PC-9 (cell line): ENCODE measurements at places on chromosomes 6 and 20. TPM values are rescaled to one million over a fixed set of nuclear protein-coding genes. Genes with fewer than 3 reads are reported as not detected.

The FRK gene
- total RNA-seq: 14.4 and 17.2 TPM in 2 replicates

DNA sequence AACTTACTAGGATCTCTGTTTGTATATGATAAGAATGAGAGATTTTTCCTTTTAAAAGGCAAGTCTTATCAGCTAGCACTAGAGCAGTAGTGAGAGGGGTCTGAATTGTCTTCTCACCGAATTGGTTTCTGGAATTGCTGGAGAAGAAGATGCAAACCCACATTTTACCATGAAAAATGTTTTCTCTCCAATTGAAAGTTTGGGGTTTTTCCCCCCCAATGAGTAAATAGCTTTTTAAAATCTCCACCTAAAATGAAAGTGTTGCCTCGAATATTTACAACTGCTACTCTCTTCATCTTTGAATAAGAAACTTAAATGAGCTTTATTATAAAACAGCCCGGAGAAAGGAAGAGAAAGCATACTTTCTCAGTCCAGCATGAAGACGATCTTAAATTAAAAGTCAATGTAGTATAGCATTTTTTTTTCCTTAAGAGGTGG, 1.8 kb downstream of the TCF21 start:
- no peak for DNase-seq

The MOG gene
- not detected in 2 replicates for total RNA-seq

DNA sequence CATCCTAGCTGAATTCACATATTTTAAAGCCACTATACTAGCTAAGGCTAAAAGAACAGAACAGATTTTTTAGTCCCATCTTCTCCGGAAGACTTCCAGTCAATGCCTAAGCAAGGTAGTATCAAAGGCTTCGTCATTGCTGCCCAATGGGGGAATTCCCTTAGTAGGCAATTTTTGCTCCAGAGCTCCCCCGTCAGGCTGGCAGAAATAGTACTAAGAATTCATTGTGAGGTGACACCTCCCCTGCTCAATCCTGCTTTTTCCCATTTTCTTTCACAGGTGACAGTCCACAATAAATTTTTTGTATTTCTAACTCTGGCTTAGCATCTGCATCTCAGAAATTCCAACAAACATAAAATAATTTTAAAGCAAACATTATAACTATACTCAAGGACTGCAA, 52.8 kb upstream of the SRSF6 start:
- DNase-seq: peak; percentile 31

The TGM2 gene
- 286 and 333 TPM in 2 replicates for total RNA-seq

The C6orf52 gene
- 6.1 and 6.2 TPM in 2 replicates for total RNA-seq

The CALHM5 gene
- total RNA-seq: not detected in 2 replicates

- no peak for DNase-seq
Observed at GRCh38 chr6:158905277-158905676, 86.1 kb upstream of the EZR start.

DNA sequence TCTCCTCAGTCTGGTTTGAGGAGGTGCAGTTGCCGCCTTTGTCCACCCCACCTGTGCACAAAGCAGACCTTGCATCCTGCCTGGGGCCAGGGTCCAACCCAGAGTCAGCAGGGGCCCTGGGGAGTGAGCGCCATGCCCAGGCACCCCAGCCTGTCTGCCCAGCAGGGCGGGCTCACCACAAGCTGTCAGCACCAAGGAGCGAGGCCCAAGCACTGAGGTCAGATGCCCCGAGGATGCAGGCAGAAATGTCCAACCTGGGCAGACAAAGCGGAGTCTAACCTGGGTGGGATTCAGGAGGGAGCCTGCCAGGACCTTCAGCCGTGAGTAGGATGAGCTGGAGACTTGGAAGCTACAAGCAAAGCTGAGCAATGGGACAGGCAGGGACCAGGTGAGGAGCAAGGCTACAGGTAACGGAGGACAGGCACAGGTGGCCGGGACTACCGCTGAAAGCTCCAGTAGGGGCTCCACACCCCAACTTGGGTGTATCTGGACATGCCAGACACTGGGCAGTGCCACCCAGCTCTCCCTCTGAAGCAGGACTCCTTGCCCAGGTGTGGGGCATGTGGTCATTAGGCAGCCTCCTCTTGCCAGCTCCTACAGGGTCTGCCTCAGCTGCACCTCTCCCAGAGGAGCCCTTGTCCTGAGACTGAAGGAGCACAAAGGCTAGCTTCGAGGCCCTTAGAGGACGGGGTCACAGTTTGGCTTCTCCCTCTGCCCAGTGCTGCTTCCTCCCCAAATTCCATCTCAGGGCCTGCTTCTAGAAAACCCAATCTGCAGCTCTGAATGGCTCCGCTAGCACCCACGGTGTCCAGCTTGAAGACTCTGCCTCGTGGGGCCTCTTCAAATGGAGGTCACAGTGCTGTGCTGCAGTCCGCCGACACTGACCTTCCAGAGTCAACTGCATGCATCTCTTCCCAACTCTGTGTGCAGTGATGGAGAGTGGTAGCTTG, 210.6 kb upstream of the CDYL start:
- DNase-seq: no peak

DNA sequence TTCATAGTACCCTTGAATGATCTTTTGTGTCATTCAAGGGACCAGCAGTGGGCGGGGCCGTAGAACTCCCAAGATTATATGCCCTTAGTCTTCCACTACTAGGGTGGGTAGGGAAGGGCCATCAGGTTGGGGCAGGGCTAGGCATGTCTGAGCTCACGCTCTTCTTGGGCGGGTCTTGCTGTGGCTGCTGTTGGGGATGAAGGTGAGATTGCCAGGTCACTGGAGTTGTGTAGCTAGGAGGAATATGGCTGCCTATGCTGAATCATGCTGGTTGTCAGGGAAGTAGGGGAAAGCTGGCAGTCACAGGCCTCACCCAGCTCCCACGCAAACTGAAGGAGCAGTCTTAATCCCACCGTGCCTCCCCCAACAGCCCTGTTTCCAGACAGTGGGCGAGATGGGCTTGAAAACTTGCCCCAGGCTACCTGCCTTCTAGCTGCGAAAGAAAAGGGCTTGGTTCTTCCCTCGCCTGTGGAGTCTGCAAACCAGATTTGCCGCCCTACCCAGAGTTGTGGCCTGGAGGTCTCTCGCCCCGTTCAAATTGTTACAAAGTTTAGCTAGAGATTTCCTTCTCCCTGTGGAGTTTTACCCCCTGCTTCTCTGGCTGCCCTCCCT, 76.4 kb upstream of the ADGRF4 start:
- no peak for DNase-seq

- no peak for DNase-seq
Observed at GRCh38 chr20:52432740-52433139, 241.2 kb upstream of the ZFP64 start.

- DNase-seq: no peak
Observed at GRCh38 chr6:49327005-49327404, 136.0 kb downstream of the MMUT start.
